ENCODE measurements at places on chromosomes 2 and 18.

- DNase-seq = no peak
Measured at GRCh38 chr2:200297989-200298388, 8.5 kb upstream of the SPATS2L start.

DNA sequence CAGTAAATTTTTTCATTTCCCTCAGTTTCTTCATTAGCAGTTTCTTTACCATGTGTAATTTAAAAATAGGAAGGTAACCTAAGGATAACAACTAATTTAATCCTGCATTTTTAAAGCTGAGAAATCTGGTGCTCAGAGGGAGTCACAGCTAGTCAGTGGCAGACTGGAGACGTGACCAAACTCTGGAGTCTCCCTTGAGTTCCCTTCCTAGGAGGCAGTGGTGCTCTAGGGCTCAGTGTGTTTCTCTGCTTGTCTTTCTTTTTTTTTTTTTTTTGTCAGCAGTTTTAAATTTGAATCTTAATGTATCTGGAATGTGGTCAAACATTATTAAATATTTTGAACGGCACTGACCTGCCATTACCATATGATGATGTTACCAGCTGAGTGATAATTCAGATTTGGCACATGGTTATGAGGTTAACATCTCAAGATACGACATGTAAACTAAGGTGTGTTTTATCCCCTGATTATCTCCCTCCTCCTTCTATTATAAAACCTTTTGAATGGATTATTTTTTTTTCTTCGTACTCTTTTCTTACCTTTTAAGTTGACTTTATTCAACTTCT is 226.2 kb downstream of the GALNT13 start:
- DNase-seq = no peak

- no peak for DNase-seq
Measured at GRCh38 chr2:6909431-6910385, 7.5 kb upstream of the RNF144A start.

DNA sequence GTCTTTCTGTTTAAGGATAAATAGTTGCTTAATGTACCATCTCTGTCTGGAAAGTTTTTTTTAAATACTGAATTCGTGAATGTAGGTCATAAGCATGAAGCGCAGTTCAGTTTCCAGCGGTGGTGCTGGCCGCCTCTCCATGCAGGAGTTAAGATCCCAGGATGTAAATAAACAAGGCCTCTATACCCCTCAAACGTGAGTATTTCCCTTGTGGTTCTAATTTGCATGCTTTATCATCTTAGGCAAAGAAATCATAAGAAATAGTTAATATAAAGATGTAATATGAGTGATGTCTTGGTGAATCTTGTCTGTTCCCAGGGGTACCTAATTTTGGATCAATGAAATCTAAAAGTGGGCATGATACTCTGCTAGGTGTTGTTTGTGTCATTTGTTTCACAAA is 1.5 kb downstream of the NDC80 start:
- no peak for DNase-seq

DNA sequence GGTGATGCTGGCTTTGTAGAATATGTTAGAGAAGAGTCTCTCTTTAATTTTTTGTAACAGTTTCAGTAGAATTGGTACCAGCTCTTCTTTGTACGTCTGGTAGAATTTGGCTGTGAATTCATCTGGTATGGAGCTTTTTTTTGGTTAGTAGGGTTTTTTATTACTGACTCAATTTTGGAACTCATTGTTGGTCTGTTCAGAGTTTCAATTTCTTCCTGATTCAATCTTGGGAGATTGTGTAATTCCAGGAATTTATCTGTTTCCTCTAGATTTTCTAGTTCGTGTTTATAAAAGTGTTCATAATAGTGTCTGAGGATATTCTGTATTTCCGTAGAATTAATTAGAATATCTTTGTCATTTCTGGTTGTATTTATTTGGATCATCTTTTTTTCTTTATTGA is 943.5 kb downstream of the TRIB2 start:
- DNase-seq = no peak

GRCh38 chr2:205771666-205772065 is 89.4 kb downstream of the NRP2 start:
- DNase-seq = no peak

DNA sequence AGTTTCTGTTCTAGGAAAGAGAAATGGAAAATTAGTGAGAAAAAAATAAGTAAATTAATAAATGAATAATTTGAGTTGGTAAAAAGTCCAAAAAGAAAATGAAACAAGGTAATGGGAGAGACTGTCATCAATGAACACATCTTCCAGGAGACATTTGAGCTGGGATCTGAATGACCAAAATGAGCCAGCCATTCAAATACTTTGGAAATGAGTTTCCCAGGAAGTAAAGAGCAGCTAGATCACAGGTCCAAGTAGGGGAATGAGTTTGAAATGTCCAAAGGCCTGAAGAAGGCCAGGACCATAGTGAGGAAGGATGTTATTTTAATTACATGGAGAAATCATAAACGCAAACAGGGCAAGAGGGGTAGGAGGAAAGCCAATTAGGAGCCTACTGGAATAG is 6.6 kb upstream of the DNAH7 start:
- no peak for DNase-seq

- DNase-seq = no peak
Measured at GRCh38 chr2:133489641-133490410, 78.4 kb downstream of the NCKAP5 start.

- DNase-seq = no peak
Measured at GRCh38 chr2:238264072-238264460, 24.2 kb upstream of the HES6 start.

- DNase-seq = no peak
Measured at GRCh38 chr2:9057939-9058761, 54.7 kb upstream of the MBOAT2 start.

DNA sequence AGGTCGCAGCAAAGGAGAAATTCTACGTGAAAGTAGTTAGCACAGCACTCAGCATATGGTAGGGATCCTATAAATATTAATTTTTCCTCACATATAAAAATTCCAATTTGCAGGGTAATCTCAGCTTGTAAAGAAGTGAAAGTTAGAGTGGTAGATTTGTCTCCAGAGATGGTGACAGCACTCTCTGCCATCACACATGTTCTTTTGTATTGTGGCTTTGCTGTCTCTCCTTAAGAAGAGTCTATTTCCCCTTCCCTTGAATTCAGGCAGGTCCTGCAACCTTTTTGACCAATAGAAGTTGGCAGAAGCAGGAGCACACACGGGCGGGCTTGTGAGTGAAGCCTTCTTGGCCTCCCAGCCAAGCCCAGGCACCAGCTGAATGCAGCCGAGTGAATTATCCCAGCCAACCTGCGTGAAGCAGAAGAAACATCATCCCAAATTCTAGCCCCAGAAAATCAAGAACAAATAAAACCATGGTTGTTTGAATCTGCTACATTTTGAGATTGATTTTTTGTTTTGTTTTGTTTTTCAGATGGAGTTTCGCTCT is 107.8 kb upstream of the COPS8 start:
- DNase-seq = no peak

GRCh38 chr2:177282181-177282641 is 17.7 kb upstream of the NFE2L2 start:
- DNase-seq = no peak

- DNase-seq = no peak
Measured at GRCh38 chr2:79011496-79011895, 14.0 kb upstream of the REG3G start.

GRCh38 chr2:74921236-74921736 is 37.2 kb upstream of the POLE4 start:
- DNase-seq = no peak

- no peak for DNase-seq
Measured at GRCh38 chr2:212537726-212538304, 787 bp downstream of the ERBB4 start.

- DNase-seq = no peak
Measured at GRCh38 chr2:236809716-236810115, 240.1 kb downstream of the ACKR3 start.

GRCh38 chr18:74665346-74665745 is 67.7 kb downstream of the ZNF407 start:
- no peak for DNase-seq

- DNase-seq = no peak
Measured at GRCh38 chr18:62710417-62710816, 4.9 kb upstream of the PHLPP1 start.

DNA sequence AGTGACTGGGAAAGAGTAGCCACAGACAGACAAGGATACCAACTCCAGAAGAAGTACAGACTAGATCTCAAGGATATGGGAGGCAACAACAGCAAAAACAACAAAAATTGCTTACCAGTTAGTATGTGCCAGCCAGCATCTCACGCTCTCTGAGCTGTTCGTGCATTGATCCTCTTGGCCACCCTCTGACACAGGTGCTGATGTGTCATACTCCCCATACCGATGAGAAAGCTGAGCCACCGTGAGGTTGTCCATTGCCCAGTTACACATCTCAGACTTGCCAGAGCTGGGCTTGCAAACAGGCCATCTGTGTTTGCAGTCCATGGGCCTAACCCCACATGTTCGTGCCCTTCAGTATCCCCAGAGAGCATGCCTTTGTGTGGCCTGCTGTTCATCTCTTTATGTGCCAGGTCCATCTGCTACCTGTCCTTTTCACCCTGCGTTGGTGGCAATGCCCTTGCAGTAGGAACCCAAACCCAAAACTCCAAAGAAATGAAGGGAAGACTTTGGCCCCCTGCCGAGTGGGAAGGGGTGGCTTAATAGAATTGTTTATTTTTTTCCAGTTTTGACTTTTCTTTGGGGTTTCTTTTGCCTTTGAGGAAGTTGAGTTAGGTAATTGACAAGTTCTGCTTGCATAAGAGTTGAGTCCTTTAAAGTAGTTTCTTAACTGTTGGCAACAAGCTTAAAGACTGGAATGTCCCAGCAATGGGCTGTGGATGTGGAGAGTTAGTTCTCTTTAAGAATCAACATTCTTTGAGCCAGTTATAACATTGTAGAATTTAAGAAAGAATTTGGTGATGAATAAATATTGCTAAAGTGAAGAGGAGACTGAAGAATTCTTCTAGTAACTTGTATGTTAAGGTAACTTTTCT is 46.7 kb downstream of the LYPD6B start:
- no peak for DNase-seq

GRCh38 chr2:222296911-222297599 is 1.7 kb downstream of the PAX3 start:
- no peak for DNase-seq

- no peak for DNase-seq
Measured at GRCh38 chr2:191859681-191860080, 12.8 kb upstream of the CAVIN2 start.

GRCh38 chr18:32695534-32695933 is 77.3 kb downstream of the KLHL14 start:
- no peak for DNase-seq

DNA sequence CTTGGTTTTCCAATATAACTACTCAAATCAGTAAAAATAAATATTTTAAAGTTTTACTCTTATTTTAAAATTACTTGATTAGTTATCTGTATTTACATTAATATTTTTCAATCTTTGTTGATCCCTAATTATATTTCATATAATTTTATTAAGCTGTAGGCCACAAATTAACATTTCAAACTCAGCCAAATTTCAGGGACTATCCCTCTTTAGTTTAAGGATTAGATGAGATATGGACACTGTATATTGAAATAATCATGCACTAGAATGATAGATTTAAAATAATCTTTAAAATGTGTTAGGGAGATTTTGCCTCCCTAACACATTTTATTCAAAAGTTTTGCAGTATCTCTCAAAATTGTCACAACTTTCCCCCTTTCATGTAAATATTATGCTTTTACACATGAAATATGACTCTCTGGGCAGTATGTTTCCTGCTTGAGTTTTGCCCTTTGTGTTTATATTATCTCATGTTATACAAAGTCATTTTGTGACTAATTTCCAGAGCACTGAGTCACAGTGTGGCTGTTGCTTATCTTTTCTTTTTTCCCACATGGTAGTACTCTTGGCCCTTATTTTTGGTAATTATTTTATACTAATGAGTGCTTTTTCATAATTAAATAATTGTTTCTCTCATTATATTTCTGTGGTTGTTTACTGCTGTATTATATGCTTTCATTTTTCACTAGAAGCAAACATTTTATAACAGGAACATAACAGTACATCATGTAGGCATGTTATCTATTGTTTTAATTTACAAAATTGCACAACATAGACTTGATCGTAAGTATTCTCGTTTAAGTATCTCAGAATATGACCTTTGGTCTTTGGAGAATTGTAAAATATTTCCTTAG is 1.2 kb downstream of the TFPI start:
- no peak for DNase-seq

GRCh38 chr2:22981785-22982184 is 403.2 kb upstream of the KLHL29 start:
- no peak for DNase-seq

GRCh38 chr2:211816754-211817153 is 721.8 kb downstream of the ERBB4 start:
- no peak for DNase-seq

GRCh38 chr2:150584081-150584480 is 96.6 kb upstream of the RND3 start:
- no peak for DNase-seq

GRCh38 chr18:5543036-5543680 is 639 bp downstream of the EPB41L3 start:
- DNase-seq = no peak

- no peak for DNase-seq
Measured at GRCh38 chr2:130286983-130287655, 55.6 kb upstream of the IMP4 start.

DNA sequence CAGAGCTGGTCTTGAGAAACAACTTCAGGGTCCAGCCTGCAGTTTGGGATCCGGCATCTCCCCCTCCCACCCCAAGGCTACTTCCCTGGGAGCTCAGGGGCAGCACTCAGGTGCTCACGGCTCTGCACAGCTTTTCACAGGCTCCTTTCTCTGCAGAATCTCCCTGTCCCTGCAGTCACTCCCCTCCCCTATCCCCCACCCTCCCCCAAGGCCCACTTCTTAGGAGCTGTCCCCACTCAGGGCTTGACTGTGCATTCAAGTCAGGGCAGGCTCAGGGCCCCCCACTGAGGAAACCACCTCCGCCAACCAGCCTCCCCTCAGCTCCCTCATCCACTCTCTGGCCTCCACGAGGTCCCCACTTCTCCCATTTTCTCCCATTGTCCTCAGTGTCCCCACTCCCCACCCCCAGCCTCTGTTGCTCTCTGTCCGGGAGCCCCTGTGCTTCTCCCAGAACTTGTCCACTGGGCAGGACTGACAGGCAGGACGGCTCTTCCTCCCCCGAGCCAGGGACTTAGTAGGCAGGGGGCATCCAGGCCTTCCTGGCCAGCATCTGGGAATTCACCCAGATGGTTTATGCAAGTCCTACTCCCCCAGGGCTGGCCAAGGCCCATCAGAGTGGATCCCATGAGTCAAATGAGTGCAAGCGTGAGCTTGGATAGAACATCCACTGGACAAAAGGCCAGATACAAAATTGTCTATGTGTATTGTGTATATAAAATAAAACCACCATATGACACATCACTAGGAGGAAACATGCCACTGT is 7.6 kb downstream of the NMUR1 start:
- no peak for DNase-seq

DNA sequence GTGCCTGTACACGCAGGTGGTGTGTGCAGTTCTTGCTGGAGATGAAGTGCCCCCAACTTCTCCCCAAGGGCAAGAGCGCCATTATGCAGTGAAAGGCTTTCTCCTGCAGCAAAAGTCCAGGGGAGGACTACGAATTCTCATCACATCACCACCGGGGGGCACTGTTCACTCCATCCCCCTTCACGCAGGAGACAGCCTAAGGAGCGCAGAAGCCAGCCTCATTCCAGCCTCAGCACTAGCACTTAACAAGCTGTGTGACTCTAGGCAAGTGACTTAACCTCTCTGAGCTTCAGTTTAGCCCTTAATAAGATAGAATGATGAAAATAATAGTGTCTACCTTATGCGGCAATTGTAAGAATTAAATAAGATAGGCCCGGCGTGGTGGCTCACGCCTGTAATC is 32.3 kb downstream of the DNMT3A start:
- peak; percentile 57 for DNase-seq

- DNase-seq = no peak
Measured at GRCh38 chr2:204264621-204265140, 280.6 kb upstream of the PARD3B start.

- no peak for DNase-seq
Measured at GRCh38 chr2:3986530-3987258, 283.3 kb downstream of the DCDC2C start.
